Muscle of back (tissue), 13 donors: ENCODE measurements at places on chromosomes 1 and 21. TPM values are rescaled to one million over a fixed set of nuclear protein-coding genes. Genes with fewer than 3 reads are reported as not detected.
A peak's percentile ranks its signal among the peaks of the same experiment; 100 is the strongest.

- DNase-seq = no peak
Measured at GRCh38 chr1:164720440-164721227, 161.7 kb downstream of the PBX1 start.

GRCh38 chr1:214422137-214422671, 129.2 kb downstream of the PTPN14 start:
- DNase-seq = peak; percentile 84

DNA sequence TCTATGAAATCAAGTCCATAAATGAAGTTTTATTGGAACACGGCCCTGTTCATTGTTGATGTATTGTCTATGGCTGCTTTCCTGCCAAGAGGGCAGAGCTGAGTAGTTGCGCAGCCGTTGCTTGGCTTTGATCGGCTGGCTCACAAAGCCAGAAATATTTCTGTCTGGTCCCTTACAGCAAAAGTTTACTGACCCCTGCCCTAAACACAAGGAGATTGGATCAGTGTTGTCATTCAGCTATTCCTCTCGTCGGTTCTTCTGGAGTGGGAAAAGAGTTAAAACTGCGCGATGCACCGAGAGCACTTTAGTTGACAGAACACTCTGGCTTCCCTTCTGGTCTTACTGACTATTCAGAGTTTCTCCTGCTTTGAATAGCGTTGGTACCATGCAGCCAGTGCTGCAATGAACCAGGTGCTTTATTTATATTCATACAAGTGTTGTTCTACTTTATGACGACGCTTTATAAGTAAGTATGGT, 868 bp downstream of the ZBTB40 start:
- DNase-seq = peak; percentile 41

Gene PTPN7
- polyA plus RNA-seq = 0.78 TPM

Gene PHLDA3
- 19.4 TPM for polyA plus RNA-seq

- DNase-seq = no peak
Measured at GRCh38 chr1:54013393-54014008, 4.5 kb downstream of the LDLRAD1 start.

DNA sequence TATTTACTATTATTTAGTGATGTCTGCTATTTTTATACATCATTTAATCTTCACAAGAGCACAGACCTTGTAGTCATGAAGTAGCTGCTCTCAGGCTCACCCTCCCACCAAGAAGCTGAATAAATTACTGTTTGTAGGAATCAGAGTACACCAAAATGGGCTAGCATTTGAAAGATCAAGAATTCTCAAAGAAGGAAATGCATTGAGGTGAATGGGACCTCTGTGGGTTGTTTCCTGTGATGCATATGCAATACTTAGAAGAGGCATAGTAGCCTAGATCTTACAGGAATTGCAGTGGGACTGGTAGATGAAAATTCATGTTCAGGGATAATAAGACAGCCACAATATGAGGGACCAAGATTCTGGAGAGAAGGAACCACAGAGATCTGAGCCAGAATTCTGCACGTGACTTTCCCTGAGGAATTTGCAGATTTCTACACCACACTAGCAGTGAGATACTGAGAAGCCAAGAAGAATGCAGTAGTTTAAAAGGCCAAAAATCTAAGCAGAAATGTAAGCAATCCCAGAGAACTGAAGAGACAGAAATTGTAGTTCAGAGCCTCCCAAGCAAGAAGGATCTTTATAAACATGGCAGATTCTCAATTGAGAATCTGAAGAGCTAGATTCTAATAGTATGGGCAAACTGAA, 307.0 kb downstream of the ST6GALNAC3 start:
- peak; percentile 80 for DNase-seq

DNA sequence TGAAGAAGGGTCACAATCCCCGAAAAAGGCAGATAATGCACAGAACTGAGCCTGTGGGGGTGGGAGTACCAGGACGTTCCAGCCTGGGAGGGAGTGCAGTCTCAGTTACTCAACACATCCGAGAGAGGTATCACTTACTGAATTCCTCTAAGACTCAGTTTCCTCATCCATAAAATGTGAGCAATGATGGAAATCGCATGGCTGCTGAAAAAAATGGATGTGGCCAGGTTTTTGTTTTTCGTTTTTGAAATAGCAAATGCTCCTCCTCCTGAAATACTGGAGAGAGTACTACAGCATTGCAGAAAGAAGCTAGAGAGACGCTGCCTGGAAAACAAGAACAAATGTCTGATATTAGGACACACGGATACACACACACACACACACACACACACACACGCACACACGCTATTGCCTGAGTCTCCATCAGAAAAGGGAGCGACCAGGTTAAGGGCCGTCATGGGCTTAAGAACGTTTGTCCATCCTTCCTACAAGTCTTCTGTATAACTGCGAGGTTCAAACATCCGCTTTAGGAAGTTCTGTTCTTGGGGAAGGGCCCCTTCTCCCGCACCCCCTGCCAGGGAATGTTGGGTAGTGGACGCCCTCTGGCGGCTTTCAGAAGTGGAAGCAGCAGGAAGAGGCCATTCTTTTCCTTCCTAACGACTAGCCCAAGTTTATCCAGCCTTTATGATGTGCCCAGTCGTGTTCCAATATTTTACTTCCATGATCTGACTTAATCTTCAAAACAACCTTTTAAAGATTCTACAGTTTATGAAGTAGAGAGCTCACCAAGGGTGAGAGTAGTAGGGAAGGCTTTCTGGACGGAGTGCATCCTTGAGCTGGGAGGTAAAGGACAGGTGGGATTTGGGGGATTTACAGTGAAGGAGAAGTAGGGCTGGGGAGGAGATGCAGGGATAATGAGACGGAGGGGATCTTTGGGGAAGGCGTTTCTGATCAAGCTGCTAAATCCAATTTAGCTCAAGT, 699 bp upstream of the NES start:
- peak; percentile 89 for DNase-seq

Gene PROK1
- polyA plus RNA-seq = 0.10 TPM

Gene DENND2C
- 6.0 TPM for polyA plus RNA-seq

DNA sequence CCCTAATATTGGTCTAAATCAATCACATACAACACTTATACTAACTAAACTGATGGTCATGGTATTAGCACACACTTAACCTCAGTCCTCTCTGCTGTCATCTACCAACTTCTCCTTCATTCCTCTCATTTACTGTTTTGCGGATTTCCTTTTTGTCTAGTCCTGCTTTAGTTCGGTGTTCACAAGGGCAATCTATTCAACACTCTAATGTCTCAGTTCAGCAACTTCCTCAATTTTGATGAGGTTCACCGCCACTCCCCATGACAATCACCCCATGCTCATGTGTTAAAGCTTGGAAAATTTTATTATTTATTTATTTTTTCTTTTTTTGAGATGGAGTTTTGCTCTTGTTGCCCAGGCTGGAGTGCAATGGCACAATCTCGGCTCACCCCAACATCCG, 301.1 kb downstream of the PTPRC start:
- no peak for DNase-seq

DNA sequence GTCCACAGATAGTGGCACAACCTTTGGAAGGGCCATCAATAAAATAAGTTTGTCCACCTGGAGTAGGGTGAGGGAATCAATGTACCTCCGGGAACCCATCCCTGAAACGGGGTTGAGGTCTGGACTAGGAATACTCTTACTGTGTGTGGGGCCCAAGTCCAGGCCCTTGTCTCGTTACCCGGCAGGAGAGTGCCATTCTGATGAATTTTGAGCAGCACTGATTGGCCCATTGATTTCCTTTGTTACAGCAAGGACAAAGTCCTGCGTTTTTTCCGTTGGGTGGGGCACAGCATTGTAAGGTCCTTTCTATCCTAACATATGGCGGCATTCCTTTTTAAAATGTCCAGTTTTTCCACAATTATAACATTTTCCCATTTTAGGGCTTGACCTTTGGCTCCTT, 75.2 kb downstream of the AXDND1 start:
- DNase-seq = no peak
